Stimulated activated CD8-positive, alpha-beta memory T cell treated with anti-CD3 and anti-CD28 coated beads, Interleukin-4, amount 100 ng/mL, for 4 hours (primary cell): ENCODE measurements at places on chromosomes 4 and X.

- DNase-seq: no peak
Observed at GRCh38 chr4:149830823-149831222, 15.2 kb upstream of the IQCM start.

DNA sequence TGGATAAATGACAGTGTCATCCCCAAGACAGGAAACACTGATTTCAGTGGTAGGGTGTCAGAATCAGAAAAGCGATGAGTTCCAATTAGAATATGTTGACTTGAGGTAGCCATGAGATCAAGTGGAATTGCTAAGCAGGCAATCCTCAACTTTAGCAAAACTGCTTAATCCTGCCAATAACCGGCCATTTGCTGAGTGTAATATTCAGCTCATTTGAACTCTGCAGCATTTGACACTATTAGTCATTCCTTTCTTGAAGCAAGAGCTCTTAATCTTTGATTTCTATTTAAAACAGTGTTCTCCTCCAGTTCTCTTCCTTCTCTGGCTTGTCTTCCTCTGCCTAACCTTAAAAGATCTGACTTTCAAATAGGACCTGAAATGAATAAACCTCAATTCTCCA is 68.7 kb upstream of the DCLK2 start:
- DNase-seq: no peak

GRCh38 chrX:386239-386767 is 404 bp downstream of the PPP2R3B start:
- DNase-seq: peak; percentile 17

DNA sequence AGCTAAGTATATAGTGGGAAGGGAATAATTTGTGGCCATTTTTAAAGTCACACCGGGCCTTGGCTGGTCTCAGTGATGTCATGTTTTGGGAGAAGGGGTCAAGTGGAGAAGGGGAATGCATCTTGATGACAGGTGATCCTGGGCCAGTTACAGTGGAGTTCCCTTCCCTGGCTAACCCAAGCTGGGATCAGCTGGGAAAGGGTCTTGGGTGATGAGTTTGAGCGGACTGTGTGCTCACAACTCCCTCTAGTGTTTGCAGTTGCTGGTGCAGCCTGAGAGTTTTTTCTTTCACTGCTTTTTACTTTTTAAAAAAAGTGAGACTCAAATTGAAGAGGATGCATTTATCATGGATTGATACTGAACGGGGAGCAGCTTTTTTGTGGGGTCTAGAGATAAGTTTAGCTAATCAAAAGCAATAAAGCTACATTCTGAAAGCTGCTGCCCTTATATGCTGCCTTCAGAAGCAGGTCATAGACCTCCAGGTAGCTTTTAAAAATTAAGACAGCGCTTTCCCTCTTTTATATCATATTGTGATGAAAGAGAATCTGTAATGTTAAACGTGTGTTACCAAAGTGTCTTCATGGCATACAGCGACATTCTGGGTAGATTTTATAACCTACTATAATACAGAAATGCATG is 164.7 kb downstream of the DCLK2 start:
- no peak for DNase-seq
